Activated CD4-positive, alpha-beta T cell treated with anti-CD3 and anti-CD28 coated beads for 1 hour (primary cell): ENCODE measurements at places on chromosomes 11 and 22.

GRCh38 chr11:132154781-132155180 is 784.4 kb downstream of the NTM start:
- no peak for DNase-seq

DNA sequence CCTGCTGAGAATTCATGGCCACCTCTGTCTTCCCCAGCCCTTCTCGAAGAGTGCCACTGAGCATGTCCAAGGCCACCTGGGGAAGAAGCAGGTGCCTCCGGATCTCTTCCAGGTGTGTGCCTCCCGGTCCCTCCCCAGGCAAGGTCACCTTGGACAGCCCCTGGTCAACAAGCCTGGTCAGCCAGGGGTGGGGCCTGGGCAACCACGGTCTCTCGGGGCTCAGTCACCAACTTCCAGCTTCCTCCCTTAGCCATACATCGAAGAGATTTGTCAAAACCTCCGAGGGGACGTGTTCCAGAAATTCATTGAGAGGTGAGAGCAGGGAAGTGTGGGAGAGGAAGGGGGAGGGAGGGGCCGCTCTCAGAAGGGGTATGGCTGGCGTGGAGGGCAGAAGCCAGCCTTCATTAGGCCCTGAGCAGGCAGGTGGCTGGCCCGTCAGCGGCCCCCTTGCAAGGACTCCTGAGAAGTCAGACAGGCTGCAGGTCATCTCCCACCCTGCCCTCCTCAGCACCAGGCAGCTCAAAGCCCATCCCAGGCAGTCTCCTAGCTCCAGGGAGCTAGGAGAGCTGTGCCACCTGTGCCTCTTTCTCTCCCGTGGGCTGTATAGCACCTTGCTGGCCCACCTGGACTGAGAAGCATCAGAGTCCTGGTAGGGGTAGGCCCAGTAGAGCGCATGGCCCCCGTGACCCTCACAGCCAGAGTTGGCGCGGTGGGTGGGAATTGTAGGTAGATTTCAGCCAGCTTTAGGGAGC is 9.3 kb upstream of the ANKRD13D start:
- no peak for DNase-seq

- no peak for DNase-seq
Measured at GRCh38 chr22:39583066-39583667, 12.6 kb downstream of the CACNA1I start.

- DNase-seq = no peak
Measured at GRCh38 chr11:112899235-112900006, 61.8 kb upstream of the NCAM1 start.

DNA sequence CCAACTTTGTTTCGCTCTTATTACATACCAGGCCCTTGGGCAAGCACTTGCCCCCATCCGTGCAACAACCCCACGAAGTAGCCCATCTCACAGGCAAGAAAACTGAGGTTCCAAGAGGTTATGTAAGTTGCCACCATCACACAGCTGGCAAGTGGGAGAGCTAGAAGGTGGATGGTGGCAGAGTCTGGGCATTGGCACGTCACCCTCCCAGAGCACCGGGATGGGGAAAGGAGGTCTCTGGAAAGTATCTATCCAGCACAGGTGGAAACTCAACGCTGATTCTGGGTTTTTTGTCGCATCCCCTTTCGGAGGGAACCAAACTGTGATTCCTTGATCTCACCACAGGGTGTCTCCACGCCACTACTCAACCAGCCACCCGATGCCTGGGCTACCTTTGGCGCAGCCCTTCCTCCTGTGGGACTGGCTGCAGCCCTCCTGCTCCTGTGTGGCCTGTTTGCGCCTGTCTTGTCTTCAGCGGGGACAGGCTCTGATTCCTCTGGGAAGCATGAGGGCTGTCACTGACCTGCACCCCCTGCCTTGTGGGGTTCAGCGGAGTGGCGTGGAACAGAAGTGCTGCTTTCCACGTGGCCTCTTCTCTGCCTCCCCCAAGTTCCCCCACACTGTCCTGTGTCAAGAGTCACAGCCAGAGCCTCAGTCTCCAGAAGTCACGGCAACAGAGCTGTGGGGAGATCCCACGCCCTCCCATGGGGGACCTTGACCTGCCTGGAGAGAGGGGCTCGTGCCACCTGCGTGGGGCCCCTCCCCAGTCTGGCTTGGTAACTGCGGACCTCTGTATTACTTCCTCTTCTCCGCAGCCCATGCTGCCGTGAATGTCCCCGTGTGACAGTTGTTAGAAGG is 34.4 kb upstream of the TRIM29 start:
- DNase-seq = no peak

GRCh38 chr22:20638507-20638870 is 131.1 kb downstream of the MED15 start:
- no peak for DNase-seq

GRCh38 chr11:117861151-117862018 is 15.1 kb downstream of the FXYD6 start:
- no peak for DNase-seq

DNA sequence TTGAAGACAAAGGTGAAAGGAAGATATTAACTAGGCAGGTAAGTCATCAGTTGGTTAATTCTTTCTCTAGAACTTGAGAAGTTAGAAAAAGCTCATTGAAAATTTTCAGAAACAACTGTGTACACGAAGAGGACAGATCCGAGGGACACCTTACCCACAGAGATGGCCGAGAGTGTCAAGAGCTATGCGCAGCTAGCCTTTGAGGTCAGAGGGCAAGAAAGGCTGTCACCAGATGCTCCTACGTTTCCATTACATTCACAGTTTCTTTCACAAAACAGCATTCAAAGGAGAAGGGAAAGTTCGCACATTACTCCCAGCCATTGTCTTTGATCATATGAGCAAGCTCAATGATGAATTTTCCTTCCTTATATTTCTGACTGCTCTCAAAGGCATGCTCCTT is 34.8 kb downstream of the YPEL1 start:
- DNase-seq = no peak

DNA sequence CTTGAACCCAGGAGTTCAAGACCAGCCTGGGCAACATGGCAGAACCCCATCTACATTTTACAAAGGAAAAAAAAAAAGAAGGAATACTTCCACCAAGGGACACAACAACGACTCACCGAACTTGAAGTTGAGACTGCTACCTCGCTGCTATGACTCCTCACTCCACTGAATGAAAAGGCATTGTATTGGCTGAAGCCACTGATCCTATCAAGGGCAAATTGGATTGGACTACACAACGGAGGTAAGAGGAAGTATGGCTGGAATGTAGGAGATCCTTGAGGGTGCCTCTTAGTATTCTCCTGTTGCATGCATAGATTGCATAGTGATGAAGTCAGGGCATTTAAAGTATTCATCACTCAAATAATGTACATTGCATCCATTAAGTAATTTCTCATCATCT is 97.9 kb downstream of the CWF19L2 start:
- no peak for DNase-seq

GRCh38 chr11:69055212-69055586 is 6.5 kb downstream of the TPCN2 start:
- no peak for DNase-seq

DNA sequence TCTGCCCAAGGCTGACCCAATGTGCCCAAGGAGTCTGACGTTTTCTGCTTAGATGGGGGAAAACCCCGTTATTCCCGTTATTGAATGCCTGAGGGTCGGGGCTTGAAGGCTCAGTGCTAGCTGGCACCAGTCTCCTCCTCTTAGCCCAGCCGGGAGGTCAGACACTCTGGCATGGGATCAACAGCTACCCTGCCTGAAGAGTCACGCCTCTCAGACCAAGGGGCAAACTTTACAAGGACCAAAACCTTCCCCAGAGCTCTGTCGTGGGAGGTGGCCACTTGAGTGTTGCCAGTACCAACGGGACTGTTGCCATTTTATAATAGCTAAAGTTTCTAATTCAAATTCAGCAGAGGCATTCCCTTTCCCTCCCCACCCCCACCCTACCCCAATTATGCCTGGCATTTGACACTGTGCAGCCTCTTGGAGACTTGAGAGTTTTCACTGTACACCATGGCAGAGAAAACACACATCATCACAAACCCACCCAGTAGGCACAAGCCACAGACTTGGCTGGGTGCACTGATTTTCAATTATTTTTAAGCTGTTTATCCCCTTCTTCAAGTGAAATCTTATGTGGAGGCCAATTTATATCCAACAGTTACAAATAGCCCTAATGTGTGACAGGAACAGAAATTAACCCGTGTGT is 137.5 kb upstream of the SYT13 start:
- no peak for DNase-seq

GRCh38 chr11:115247361-115247760 is 256.9 kb downstream of the CADM1 start:
- DNase-seq = no peak

- no peak for DNase-seq
Measured at GRCh38 chr11:10511181-10511621, 29.8 kb downstream of the RNF141 start.

DNA sequence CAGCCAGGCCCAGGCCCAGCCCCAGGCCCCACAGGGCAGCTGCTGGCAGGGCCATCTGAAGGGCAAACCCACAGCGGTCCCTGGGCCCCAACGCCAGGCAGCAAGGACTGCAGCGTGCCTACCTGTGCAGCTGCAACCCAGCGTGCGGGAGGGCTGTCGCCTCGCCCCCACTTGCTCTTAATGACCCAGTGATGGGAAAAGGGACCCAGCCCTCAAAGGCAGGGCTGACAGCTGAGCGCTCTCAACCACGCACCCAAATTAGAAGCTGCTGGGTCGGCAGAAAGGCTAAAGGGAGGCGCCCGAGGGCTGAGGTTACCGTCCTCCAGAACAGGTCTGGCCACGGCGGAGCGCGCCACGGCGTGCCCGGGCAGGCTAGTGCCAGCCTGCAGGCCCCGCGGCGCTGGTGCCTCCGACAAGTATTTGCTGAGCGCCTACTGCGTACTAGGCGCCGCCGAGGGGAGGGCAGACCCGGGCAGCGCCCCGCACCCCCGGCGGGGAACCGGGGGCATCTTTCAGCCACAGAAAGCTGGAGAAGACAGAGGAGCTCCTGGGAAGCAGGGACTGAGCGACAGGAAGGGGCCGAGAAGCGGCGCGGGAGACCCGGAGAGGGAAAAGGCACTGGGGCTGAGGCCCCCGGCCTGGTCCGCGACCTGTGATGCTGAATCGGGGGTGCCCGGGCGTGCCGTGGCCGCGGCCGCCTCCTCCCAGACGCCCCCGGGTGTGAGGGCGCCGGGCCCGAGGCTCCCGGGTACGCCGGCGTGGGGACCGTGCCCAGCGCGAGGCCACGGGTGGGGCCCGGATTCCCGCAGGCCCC is 773 bp downstream of the HRAS start:
- no peak for DNase-seq

DNA sequence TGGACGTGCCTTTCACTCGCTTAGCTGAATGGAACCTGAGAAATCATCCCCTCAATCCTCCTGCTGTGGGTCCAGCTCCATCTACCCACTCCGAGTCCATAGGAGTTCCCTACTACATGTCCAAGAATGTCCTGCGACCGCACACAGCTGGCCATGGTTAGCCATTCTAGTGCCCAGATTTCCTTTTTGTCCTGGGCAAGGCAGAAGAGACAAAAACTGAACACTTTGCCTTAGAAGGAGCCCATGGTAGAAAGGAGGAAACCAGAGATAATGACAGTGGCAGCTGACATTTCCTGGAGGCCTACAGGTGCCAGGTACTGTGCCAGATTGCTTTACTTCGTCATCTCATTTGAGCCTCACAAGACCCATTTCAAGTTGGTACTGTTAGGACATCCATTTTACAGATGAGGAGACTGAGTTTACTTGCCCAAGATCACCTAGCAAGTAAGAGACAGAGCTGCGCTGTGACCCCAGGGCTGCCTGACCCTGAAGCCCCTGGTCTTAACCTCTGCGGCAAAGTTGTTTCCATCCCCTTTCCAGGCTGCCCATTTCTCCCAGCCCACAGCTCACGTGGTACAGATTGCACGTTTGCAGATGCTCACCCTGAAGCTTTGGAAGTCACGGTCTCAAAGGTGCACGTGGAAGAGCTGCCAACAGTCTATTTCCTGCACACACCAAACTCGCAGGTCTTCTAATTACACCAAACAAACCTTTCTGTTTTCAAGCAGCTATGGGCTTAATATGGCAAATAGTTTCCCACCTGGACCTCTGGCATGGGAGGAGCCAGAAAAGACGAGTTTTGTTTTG is 112.7 kb downstream of the ZBTB16 start:
- DNase-seq = no peak

GRCh38 chr11:1536065-1536843 is 35.8 kb downstream of the DUSP8 start:
- DNase-seq = no peak

- DNase-seq = no peak
Measured at GRCh38 chr11:95863486-95864140, 60.3 kb downstream of the MTMR2 start.

DNA sequence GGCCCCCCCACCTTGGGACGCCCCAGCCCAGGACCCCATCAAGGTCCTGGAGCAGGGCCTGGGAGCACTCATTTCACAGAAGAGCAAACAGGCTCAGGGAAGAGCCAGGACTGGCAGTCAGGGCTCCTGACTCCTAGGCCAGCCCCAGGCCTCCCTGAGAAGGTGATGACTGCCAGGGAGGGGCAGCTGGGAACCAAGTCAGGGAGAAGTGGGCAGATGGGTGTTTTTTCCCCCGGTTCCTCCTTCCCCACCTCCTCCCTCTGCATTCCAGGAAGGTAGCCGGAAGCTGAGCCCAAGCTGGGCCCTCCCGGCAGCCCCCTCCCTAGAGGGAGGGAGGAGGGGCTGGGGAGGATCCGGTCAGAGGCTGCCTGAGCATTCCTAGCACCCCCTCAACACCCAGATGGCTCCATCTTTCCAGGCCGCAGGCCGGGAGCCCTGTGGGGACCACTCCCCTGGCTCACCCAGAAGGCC is 19.6 kb downstream of the MYRF start:
- DNase-seq = no peak

DNA sequence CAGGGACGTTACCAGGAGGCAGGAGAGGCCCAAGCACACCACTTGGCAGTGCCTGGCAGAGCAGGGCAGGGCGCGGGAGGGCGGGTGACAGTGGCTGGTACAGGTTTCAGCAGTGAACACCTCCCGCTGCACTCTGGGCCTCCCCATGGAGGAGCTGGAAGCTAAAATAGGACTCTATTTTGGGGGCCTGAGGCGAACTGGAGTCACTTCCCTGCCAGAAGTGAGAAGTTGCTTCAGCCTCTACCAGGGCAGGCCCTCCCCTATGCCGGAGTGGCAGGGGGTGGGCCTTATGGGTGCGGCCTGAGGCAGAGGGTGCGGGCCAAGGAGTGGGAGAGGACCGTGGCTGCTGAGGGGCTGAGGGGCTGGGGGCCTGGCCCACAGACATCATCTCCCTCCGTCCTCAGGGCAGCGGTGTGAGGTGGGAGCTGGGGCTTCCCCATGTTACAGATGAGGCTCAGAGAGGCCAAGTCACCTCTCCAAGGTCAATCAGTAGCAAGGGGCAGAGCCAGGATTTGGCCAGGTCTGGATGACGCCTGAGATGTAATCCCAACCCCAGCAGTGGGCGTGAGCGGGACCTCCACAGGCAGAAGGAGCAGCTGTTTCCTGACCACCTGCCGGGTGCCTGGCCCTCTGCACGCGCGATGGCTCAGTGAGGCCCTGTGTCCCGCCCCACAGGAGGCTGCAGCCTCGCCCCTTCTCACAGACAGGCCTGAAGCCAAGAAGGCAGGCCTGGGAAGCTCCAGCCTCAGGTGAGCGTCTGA is 39.3 kb downstream of the KCNJ4 start:
- peak; percentile 7 for DNase-seq

GRCh38 chr22:37860796-37861421 is 11.7 kb downstream of the EIF3L start:
- DNase-seq = no peak

GRCh38 chr11:35740061-35740799 is 77.7 kb downstream of the TRIM44 start:
- DNase-seq = no peak

- no peak for DNase-seq
Measured at GRCh38 chr22:23370251-23370650, 189.9 kb downstream of the BCR start.

GRCh38 chr22:45584621-45585436 is 82.1 kb downstream of the FBLN1 start:
- no peak for DNase-seq

GRCh38 chr22:37545703-37546436 is 14.4 kb upstream of the CDC42EP1 start:
- no peak for DNase-seq
